Small intestine (tissue), 16 donors: ENCODE measurements at places on chromosomes 1 and 21. TPM values are rescaled to one million over a fixed set of nuclear protein-coding genes. Genes with fewer than 3 reads are reported as not detected.

The AADACL4 gene
- not detected for polyA plus RNA-seq

The RAB13 gene
- polyA plus RNA-seq, result 125 TPM

The OR2L2 gene
- polyA plus RNA-seq, result not detected

The CD101 gene
- 1.3 TPM for polyA plus RNA-seq

The LHX8 gene
- polyA plus RNA-seq, result not detected

The CNTN2 gene
- 0.35 TPM for polyA plus RNA-seq

The AKNAD1 gene
- polyA plus RNA-seq, result 0.03 TPM

The GBP4 gene
- 2.5 TPM for polyA plus RNA-seq

The CAPN8 gene
- polyA plus RNA-seq, result 10.0 TPM

The PLXNA2 gene
- 10.7 TPM for polyA plus RNA-seq

The CNIH3 gene
- polyA plus RNA-seq, result 0.70 TPM

The FAAH gene
- polyA plus RNA-seq, result 90.8 TPM

The OR2T2 gene
- polyA plus RNA-seq, result not detected

The SMIM12 gene
- 26.6 TPM for polyA plus RNA-seq

The HSD3B2 gene
- polyA plus RNA-seq, result 0.07 TPM

The LMX1A gene
- 0.54 TPM for polyA plus RNA-seq

- H3K27ac ChIP-seq, result peak overlapping the region; percentile 30
- H3K4me3 ChIP-seq, result no peak overlapping the region
- peaks cover 4% of the 10 kb centered on the region for H3K4me1 ChIP-seq
- peak; percentile 68 for DNase-seq
- H3K27me3 ChIP-seq, result no peaks in the 10 kb centered on the region
Observed at GRCh38 chr1:111618961-111619634, 491 bp upstream of the RAP1A start.

DNA sequence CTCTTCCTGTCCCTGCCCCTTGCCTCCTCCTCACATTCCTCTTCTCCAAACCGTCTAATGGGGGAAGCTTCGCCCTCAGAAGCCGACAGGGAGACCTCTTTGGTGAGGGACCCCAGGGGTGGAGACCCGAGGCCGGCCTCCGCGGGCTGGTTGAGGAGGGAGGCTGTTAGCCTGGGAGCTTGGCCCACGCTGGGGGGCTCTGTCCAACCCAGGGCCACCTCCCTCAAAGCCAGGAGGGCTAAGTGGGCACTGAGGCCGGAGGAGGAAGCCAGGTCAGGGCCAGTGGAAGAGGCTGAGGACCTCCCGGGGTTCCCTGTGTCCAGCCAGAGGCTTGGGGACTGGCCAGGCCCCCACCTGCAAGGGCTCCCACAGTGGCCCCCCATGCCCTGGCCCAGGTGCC, 5.3 kb downstream of the GABRD start:
- H3K27me3 ChIP-seq, result peaks cover 3% of the 10 kb centered on the region
- H3K27ac ChIP-seq, result no peak overlapping the region
- H3K36me3 ChIP-seq, result no peaks in the 10 kb centered on the region
- DNase-seq, result no peak

GRCh38 chr1:100736324-100736723, 16.8 kb downstream of the VCAM1 start:
- H3K36me3 ChIP-seq, result no peaks in the 10 kb centered on the region
- no peak overlapping the region for H3K4me3 ChIP-seq
- H3K27me3 ChIP-seq, result no peaks in the 10 kb centered on the region
- H3K27ac ChIP-seq, result no peak overlapping the region

DNA sequence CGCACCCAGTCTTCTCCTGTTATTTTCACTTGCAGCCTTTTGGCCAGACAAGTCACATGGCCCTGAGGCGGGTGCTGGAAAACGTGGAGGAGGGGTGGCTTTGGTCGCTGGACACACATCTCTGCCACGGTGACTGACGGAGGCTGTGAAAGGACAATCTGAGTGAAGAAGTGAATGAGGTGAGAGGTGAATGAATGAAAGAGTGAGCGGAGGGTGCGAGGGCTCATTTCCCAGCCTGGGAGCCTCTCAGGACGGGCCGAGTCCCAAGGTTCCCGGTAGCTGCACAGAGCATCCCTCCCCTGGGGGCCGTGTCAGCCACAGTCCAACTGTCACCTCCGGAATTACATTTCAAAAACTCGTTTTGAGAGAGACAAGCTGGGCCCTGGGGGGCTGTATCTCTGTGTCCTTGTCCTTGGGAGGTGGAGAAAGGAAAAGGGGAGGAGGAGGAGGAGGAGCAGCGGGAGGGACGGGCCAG, 89.6 kb downstream of the UBIAD1 start:
- H3K27ac ChIP-seq, result no peak overlapping the region
- no peak overlapping the region for H3K4me3 ChIP-seq
- H3K4me1 ChIP-seq, result no peaks in the 10 kb centered on the region
- H3K27me3 ChIP-seq, result no peaks in the 10 kb centered on the region
- DNase-seq, result no peak

GRCh38 chr1:181126871-181127587, 38.5 kb downstream of the IER5 start:
- H3K36me3 ChIP-seq, result no peaks in the 10 kb centered on the region
- H3K4me1 ChIP-seq, result no peaks in the 10 kb centered on the region
- H3K27ac ChIP-seq, result no peak overlapping the region
- DNase-seq, result peak; percentile 82
- no peak overlapping the region for H3K4me3 ChIP-seq

DNA sequence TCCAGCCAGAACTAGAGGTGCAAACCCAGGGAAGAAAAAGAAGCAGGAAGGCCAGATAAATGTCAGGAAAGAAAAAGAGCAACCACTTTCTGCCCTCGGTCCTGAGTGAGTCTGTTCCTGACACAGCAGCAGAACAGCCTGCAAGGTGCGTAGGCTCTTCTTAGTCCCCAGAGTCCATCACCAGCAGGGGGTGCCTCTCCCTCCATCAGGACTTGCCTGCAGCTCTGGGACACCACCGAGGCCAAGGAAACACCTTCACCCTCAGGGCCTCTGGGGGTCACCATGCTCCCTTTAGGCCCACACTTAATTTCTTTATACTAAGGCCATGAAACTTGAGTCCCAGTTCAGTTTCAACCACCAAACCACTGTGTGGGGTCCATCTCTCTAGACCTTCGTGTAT, 43.7 kb upstream of the NFASC start:
- no peak for DNase-seq
- no peak overlapping the region for H3K4me3 ChIP-seq
- no peaks in the 10 kb centered on the region for H3K36me3 ChIP-seq

- H3K36me3 ChIP-seq, result peaks cover 2% of the 10 kb centered on the region
- DNase-seq, result no peak
- no peak overlapping the region for H3K27ac ChIP-seq
- no peaks in the 10 kb centered on the region for H3K4me1 ChIP-seq
Observed at GRCh38 chr1:57131257-57131656, 165.4 kb upstream of the C8B start.

GRCh38 chr1:195754303-195754702, 853.9 kb downstream of the KCNT2 start:
- no peaks in the 10 kb centered on the region for H3K27me3 ChIP-seq
- DNase-seq, result no peak
- no peak overlapping the region for H3K4me3 ChIP-seq
- H3K27ac ChIP-seq, result no peak overlapping the region

DNA sequence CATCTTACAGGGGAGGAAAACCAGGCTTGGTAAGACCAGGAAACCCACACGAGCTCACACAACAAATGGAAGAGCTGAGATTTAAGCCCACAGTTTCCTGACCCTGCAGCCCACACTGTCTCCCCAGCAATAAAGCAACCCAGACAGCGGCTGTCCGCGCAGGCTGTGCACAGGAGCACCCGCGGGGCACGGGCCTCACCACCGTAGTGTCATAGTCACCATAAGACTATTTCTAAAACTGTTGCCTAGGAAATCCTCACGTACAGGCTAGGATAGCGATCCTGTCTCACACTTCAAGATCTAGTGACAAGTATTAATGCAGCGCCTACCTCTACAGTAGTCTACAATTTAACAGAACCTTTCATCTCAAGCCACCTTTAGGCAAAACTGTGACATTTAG, 54.0 kb upstream of the SYT6 start:
- no peaks in the 10 kb centered on the region for H3K36me3 ChIP-seq
- no peak overlapping the region for H3K4me3 ChIP-seq
- no peaks in the 10 kb centered on the region for H3K4me1 ChIP-seq
- H3K27me3 ChIP-seq, result peaks cover 13% of the 10 kb centered on the region

DNA sequence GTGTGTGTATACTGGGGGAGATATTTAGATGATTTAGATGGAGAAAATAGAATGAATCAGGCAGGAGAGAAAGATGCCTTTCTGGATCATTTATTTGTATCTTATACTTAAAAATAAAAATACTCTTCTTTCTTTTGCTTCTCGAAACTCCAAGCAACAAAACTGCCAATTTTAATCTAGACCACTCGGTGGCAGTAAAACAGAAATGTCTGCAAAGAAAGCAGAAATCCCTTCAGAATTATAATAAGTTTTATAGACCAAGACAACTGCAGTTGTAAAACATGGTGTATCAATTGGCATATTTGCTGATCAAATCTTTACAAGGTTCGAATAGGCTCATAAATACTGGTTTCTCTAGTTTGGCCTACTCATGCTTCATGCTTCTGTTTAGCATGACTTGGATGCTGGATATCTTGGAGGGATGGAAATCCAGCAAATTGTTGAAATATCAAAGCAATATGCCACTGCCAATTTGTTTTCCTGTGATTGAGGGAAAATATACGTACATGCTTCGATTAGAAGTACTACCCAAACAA, 15.1 kb upstream of the C1orf87 start:
- H3K4me3 ChIP-seq, result no peak overlapping the region
- no peaks in the 10 kb centered on the region for H3K4me1 ChIP-seq
- no peak for DNase-seq
- no peaks in the 10 kb centered on the region for H3K36me3 ChIP-seq
- no peaks in the 10 kb centered on the region for H3K27me3 ChIP-seq
- H3K27ac ChIP-seq, result no peak overlapping the region

- no peaks in the 10 kb centered on the region for H3K27me3 ChIP-seq
- peaks cover 29% of the 10 kb centered on the region for H3K4me1 ChIP-seq
- no peak overlapping the region for H3K27ac ChIP-seq
Observed at GRCh38 chr1:29756085-29756484, 519.8 kb downstream of the PTPRU start.

- peak overlapping the region; percentile 64 for H3K4me3 ChIP-seq
- no peaks in the 10 kb centered on the region for H3K36me3 ChIP-seq
- DNase-seq, result peak; percentile 83
- no peaks in the 10 kb centered on the region for H3K27me3 ChIP-seq
- H3K4me1 ChIP-seq, result peaks cover 7% of the 10 kb centered on the region
- H3K27ac ChIP-seq, result peak overlapping the region; percentile 98
Observed at GRCh38 chr1:153536671-153537375, 1.0 kb upstream of the S100A6 start.

DNA sequence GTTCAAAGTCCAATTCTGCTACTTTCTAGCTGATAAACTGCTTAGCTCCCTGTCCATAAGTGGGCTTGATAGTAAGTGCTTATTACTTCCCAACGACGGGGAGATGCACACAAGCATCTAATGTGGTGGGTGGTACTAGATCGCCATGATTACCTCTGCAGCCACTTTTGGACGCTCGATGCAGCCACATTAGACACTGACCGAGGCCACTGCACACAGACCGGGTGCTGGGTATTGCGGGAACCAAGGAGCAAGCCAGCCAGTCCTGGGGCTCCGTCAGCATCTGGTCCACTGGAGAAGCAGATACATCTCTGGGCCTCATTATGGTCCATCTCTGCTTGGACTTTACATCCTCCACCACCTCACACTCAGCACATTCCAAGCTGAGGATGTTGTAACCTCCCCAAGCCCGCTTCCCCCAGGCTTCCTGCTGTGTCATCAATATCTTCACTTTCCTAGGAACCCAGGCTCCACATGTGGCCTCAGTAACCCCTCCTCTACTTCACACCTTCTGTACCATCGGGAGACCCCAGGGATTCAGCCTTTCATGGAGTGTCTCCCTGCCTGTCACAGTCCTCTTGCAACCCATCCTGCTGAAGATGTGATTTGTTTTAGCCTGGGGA, 48.2 kb downstream of the RHOU start:
- no peaks in the 10 kb centered on the region for H3K27me3 ChIP-seq
- peak overlapping the region; percentile 92 for H3K27ac ChIP-seq
- no peak overlapping the region for H3K4me3 ChIP-seq
- H3K4me1 ChIP-seq, result peaks cover 40% of the 10 kb centered on the region
- DNase-seq, result peak; percentile 85

DNA sequence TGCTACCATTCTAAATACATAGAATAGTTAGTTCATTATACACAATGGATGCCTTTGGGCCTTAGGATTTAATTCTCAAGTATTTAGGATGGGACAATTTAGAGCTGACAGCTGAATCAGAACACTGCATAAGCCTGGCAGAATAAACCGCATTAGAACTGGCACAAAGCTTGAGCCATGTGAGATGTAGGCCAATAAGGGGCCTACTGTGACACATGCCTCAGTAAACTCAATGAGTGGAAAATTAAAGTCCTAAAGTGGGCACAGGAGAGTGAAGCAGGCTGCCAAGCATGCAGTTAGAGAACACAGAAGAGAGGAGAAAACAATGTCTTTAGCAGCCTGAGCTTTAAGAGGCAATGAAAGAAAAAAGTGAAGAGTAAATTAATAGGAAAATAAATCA, 24.3 kb downstream of the SCYL3 start:
- no peak for DNase-seq
- H3K36me3 ChIP-seq, result peaks cover 32% of the 10 kb centered on the region
- no peaks in the 10 kb centered on the region for H3K27me3 ChIP-seq
- no peak overlapping the region for H3K4me3 ChIP-seq

DNA sequence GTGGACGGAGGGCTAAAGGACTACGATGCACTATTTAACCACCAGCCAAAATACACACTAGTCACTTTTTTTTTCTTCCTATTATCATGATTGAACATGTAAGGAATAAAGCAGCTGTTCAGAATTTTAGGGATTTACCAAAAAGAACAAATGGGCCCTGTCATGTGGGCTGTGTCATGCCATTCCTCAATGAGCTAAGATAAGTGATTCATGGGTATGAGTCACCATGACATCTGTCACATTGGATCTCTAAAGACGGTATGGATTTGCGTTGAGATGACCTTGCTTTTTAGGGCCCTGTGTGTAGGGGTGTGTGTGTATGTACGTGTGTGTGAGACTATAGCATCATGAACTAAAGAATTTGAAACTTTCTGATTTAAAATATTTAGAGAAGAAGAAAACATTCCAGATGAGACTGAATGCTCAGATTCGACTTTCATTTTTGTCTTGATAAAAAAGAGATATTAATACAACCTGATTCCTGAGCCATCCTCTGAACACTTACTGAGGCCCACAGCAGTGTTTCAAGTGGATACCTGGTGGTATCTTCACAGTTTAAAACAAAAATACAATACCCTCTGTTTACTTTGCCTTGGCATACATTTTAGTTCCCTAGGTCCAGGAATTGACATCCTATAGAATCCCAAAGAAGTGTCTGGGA, 246.1 kb upstream of the DUSP10 start:
- no peaks in the 10 kb centered on the region for H3K4me1 ChIP-seq
- H3K4me3 ChIP-seq, result no peak overlapping the region

GRCh38 chr1:229582011-229582694, 23.6 kb upstream of the ABCB10 start:
- no peak for DNase-seq
- no peak overlapping the region for H3K4me3 ChIP-seq
- no peaks in the 10 kb centered on the region for H3K36me3 ChIP-seq
- H3K27ac ChIP-seq, result no peak overlapping the region
- no peaks in the 10 kb centered on the region for H3K27me3 ChIP-seq
